Left colon (tissue), 2 donors: ENCODE measurements at places on chromosomes 1 and 21.
A peak's percentile ranks its signal among the peaks of the same experiment; 100 is the strongest.

GRCh38 chr1:160665330-160666078, 18.7 kb upstream of the SLAMF1 start:
- DNase-seq, result peak; percentile 46

GRCh38 chr1:60436186-60436585, 362.6 kb upstream of the C1orf87 start:
- DNase-seq, result no peak

- no peak for DNase-seq
Observed at GRCh38 chr1:199172171-199173124, 533.6 kb downstream of the PTPRC start.

- DNase-seq, result no peak
Observed at GRCh38 chr1:85494904-85495266, 29.9 kb upstream of the DDAH1 start.

GRCh38 chr1:99677416-99677815, 31.5 kb downstream of the PALMD start:
- no peak for DNase-seq

DNA sequence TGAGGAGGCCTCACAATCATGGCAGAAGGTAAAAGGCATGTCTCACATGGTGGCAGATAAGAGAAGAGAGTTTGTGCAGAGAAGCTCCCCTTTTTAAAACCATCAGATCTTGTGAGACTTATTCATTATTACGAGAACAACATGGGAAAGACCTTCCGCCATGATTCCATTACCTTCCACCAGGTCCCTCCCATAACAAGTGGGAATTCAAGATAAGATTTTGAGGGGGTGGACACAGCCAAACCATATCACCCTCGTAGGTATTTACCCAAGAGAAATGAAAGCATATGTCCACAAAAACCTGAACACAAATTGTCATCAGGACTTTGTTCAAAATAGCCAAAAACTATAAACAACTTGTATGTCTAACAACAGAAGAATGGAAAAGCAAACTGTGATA, 45.9 kb upstream of the TENT5C start:
- DNase-seq, result no peak

DNA sequence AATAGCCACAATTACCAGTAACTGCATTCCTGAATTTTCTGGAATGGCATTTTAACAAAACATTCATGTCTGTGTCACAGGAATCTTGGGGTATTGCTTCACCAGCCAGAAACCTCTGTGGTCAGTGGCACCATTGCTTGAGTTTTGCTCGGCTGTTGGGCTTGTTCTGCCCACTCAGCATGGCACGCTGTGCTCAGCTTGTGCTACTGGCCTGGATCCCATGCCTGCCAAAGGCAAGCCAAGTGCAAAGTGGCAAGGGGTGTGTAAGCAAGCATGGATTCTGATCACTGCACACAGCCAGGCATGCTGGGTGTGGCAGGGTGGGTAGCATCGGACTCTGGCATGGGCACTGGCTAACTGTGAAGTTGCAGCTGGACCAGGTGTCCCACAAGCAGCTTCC, 1150.9 kb downstream of the MRPL39 start:
- DNase-seq, result no peak

GRCh38 chr1:189185097-189185496, 1292.6 kb downstream of the BRINP3 start:
- DNase-seq, result no peak

DNA sequence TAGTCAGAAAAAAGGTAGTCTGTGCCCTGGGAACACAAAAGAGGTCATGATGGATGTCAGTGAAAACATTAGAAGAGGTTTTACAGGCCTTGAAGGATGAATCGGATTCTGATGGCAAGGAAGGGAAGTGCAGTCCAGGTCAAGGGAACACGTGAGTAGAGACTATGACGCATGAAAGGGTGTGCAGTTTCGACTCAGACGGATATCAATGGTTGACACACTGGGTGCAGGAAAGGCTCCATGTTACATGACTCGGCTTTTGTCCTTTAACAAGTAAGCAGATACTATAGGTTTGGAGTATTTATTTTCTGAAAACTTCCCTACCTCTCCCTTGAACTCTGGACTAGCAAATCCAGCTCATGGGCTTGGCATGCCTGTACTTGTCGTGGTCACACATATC, 55.3 kb downstream of the SEC16B start:
- no peak for DNase-seq

DNA sequence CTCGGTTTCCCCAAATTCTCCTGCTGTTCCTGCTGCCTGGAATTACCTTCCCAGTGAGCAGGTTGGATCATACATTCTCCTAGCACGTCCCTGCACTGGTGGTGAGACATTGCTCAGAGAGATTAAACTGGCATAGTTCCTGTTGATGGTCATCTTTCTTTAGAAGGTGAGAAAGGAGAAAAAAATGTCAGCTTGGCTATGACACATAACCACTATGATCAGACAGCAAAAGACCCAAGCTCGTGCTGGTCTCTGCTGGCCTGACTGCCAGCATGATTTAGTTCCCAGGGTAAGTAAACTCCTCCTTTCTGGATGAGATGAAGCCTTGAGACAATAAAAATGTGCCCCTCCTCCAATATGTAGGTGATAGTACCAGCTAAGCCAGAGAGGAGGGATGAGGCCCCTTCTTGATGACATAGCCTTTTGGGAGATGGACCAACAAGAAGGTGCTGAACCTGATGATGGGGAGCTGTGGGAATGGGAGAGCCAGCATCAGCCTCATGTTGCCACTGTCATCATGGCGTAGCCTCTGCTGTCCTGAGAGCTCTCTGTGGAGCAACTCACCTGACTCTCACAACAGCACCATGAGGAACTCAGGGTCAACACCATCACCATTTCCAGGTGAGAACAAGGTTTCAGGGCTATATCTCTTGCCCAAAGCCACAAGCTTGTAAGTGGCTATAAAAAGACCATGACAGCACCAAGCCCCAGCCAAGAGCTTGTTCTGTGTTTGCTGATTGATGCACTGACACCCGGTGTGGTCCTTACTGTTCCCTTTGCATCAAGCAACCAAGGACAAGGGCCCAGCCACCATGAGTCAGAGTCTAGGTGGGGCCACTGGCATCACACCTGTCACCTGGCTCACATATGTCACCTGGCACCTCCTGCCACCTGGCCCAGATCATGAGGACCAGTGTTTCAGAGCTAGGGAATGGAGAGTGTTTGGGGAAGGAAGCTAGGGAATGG, 200.0 kb downstream of the MATN1 start:
- DNase-seq, result no peak

DNA sequence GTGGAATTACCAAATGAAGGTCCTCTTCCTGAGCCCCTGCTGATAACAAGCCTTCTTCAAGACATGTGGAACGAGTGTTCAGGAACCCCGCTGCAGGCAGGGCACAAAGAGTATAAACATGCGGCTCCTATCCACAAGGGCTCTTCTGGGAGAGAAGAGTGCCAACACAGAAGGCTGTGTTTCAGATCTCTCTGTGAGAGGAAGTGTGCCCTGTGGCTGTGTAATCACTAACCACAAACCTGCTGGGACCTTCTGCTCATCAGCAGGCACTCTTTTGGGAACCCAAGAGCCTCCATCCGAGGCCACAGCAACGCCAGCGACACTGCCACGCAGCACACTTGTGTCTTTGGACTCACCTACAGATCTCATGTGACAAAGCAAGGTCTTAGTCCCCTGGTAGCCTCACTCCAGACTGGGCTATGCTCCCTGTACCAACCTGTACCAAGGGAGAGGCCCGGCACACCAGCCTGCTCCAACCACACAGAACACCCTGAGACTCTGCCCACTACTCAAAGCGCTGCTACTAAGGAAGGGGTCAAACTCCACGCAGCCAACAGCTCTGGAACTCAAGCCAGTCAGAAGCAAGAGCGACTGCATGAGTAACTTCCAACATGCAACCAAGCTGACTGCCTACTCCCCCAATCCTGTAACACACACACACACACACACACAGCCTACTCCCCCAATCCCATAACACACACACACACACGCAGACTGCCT, 7.8 kb downstream of the PTTG1IP start:
- DNase-seq, result no peak

DNA sequence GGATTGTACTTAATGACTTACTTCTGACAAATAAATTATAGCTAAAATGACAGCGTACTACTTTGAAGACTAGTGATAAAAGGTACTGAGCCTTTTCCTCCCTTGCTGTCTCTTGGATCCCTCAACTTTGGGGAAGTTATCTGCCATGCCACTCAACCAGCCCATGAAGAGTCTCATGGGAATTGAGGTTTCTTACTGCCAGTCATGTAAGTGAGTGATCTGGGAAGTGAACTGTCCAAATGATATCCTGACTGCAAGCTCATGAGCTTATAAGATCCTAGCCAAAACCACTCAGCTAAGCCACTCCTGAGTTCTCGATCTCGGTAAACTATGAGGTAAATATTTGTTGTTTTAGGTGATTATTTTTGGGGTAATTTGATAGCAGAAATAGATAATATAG, 247.8 kb downstream of the NCAM2 start:
- DNase-seq, result no peak

DNA sequence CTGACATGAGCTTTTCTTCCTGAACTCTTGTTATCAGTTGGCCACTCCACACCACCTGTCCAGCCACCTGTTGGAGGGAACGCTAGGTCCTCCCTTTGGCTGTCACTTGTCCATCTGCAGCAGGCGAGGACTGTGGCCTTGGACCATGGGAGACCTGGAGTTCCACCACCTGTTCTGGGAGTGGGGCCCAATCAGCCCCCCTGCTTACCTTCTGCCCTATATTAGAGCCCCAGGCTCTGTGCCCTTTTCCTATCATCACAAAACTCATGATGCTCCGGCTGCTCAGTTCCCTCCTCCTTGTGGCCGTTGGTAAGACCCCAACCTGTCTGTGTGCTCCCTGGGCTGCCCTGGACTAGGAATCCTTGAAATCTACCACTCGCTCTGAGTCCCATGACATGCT, at the start of gene CELA3A:
CELA3A (plus strand) TSS at position 249 of the 400 bp plus-strand sequence; CDS start at position 267, 18 bp downstream.
- DNase-seq, result no peak

DNA sequence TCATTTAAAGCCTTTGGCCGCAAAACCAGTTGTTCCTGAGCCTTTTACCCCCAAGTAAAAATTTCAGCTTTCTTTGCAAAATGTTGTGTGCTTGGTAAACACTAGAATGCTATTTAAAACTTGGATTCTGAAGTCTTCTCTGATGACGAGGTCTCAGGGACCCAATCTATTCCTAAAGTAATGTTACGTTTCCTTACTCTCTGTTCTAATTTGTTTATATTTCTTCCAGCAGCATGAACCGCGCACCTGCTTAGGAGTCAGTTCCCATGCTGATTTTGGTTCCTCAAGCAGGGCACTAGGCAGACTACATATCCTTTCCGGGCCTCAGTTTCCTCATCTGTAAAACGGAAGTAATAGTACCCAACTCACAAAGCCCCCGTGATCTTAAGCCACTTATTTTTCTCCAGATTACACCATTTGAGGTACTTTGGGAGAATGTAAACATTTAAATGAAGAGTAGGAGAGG, 969 bp upstream of the ALDH4A1 start:
- no peak for DNase-seq

GRCh38 chr21:31845151-31845729, 27.6 kb upstream of the HUNK start:
- DNase-seq, result no peak

- DNase-seq, result no peak
Observed at GRCh38 chr1:184075055-184076029, 23.8 kb downstream of the TSEN15 start.

DNA sequence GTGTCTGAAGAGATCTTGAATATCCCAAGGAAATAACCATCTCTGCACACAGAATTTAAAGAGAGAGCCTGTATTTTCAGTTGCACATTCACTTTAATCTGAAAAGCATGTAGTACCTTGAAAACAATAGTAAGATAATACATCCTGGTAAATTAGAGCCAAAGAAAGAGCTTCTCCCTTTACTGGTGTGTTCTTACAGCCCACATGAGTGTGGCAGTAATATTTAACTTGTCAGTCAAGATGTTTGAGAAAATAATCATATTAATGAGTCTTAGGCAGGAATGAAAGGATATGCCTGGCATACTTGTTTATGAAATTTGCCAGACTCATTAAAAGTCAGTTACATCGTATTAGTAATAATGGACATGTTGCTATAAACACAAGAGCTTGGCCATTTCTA, 908.4 kb upstream of the ADGRL4 start:
- no peak for DNase-seq

DNA sequence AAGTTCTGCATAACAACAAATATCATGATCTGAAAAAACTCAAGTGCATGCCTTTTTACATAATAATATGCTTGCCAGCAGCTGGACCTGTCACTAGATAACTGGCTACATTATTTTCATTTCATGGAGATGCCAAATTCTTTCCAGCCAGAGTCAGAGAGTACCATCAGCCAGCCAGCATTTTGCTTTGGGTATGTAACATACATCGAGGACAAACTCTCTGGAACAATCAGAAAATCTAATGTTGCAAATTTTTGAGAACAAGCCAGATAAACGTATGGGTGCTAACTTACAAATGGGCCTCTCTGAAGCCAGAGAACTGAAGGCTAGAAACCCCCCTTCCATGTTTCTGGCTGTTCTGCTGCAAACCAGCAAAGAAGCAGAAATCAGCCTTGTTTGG, 76.3 kb upstream of the BACE2 start:
- no peak for DNase-seq

- DNase-seq, result no peak
Observed at GRCh38 chr1:39332291-39332690, 127.8 kb downstream of the MACF1 start.

GRCh38 chr1:180494370-180494769, 8.0 kb downstream of the ACBD6 start:
- DNase-seq, result no peak

- no peak for DNase-seq
Observed at GRCh38 chr1:5661196-5662085, 330.8 kb downstream of the NPHP4 start.

GRCh38 chr1:225697428-225697827, 44.5 kb upstream of the ENAH start:
- no peak for DNase-seq

DNA sequence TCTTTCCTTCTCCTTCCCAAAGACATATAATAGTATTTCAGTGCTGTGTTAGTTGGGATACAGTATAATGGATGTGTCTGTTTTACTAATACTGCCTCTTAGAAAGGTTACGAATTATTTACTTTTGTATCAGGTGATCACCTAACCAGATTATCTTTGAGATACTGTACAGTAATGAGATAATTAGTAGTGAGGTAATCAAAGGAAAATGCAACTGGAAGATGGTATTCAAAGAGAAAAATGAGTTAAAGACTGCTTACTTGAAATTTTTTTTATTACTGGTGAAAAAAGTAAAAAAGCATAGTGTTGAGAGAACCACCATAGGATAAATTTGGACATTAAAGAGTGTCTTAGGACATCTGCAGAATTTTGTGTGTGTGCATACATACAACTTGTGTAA, 10.9 kb downstream of the SMG7 start:
- no peak for DNase-seq

DNA sequence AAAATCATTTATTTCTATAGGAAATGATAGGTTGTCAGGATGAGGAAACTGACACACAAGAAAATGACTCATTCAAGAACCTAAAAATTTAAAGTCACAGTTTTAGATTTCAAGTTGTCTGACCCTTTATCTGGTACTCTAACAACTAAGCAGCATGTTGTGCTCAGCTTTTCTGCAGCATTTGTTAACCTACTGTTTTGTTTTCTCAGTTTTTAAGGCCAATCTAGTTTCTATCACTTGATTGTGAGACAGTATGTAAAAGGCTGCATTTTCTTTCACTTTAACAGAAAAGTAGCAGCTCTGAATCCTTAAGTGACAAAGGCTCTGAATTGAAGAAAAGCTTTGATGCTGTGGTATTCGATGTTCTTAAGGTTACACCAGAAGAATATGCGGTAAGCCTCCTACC, 59.1 kb downstream of the RALGPS2 start:
- no peak for DNase-seq
